Activated naive CD8-positive, alpha-beta T cell treated with anti-CD3 and anti-CD28 coated beads, Interleukin-2, amount 10 ng/mL, durations not matched to agents 7 days and 5 days (primary cell): ENCODE measurements at places on chromosomes 6 and 20. TPM values are rescaled to one million over a fixed set of nuclear protein-coding genes. Genes with fewer than 3 reads are reported as not detected.

Gene CTAGE9
- total RNA-seq = not detected

Gene OPN5
- total RNA-seq = not detected

Gene FAM210B
- 13.6 TPM for total RNA-seq

Gene BEND6
- not detected for total RNA-seq

Gene TRMT11
- total RNA-seq = 24.7 TPM

Gene CASS4
- total RNA-seq = 14.2 TPM

Gene GTSF1L
- total RNA-seq = not detected

Gene ECT2L
- not detected for total RNA-seq

Gene GLO1
- 90.7 TPM for total RNA-seq

Gene FRK
- 0.03 TPM for total RNA-seq

Gene DLK2
- total RNA-seq = 0.30 TPM

Gene TASP1
- 10.7 TPM for total RNA-seq

Gene ANKRD66
- total RNA-seq = not detected

Gene GJA10
- not detected for total RNA-seq

Gene EPPIN
- total RNA-seq = not detected

Gene SYNDIG1
- not detected for total RNA-seq

Gene MATN4
- 0.14 TPM for total RNA-seq

Gene MCHR2
- not detected for total RNA-seq

Gene CLVS2
- not detected for total RNA-seq

Gene GPR6
- not detected for total RNA-seq

Gene PNPLA1
- not detected for total RNA-seq

Gene THBS2
- not detected for total RNA-seq

Gene CD24
- 1.1 TPM for total RNA-seq

Gene MAP7
- 0.48 TPM for total RNA-seq

Gene C20orf144
- 0.39 TPM for total RNA-seq

Gene KIFC1
- total RNA-seq = 127 TPM

Gene COL12A1
- not detected for total RNA-seq

Gene GCNT2
- total RNA-seq = 7.5 TPM

Gene BPIFB2
- not detected for total RNA-seq

Gene ALDH8A1
- 1.4 TPM for total RNA-seq

Gene INSM1
- total RNA-seq = not detected

Gene SLC22A2
- total RNA-seq = not detected

Gene CRISP2
- not detected for total RNA-seq

Gene CNBD2
- total RNA-seq = 7.1 TPM

Gene NKX2-2
- total RNA-seq = not detected
